ENCODE measurements at places on chromosomes 5 and 9. TPM values are rescaled to one million over a fixed set of nuclear protein-coding genes. Genes with fewer than 3 reads are reported as not detected.

DNA sequence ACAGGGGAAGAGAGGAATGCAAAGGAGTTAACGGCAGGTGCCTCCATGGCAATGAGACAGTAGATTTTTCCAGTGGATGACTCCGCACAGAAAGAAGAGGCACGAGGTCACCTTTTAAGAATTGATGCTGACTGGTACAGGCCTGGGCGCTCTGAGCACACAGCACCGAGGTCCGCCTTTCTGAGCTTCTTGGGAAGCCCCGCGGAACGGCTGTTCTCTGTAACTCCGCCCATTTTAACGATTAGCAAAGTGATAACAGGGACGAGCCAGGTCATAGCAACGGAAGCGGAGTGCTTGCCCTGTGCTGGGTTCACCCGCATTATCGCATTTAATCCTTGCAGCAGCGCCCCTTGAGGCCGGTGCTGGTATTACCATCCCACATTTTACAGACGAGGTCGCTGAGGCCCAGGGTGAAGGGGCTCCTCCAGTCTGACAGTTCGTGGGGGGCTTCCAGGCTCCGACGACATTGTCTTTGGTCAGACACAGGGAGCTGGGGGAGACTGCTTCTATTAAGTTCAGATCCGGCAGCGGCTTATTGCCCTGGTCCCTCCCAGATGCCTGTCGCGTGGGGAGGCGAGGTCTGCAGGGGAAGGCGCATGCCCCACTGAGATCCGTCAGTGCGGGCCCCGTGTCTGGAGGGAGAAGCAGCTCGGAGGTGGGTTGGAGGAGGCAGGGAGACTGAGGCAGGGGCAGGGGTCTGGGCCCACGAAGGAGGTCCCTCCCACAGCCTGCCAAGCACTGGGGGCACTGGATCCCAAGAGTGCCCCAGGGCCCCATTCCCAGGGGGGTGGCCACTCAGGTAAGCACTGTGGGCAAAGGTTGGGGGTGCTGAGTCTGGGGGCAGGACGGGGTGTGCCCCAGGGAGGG lies 22.3 kb upstream of the HMCN2 start:
- no peaks in the 10 kb centered on the region for H3K4me1 ChIP-seq
- peak; percentile 35 for DNase-seq
- no peaks in the 10 kb centered on the region for H3K27me3 ChIP-seq
- no peak overlapping the region for H3K4me3 ChIP-seq
- no peaks in the 10 kb centered on the region for H3K36me3 ChIP-seq

The CDH9 gene
- not detected for total RNA-seq

The PIGO gene
- 23.5 TPM for total RNA-seq

DNA sequence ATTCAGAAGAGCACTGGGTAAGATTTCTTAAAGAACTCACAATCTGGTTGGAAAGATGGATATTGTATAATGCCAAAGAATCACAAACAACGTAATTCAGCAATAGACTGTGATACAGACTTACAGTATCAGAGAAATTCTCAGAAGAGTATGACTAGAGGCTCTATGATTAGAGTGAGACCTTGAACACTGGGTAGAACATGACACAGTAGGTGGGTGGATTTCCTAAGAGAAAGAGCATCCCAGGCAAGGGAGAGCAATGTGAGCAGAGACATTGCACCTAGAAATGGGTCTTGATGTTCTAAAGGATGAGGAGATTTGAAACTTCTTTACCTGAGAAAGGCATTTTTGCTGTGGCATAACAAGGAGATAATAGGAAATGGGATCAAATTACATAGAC lies 27.3 kb upstream of the CAST start:
- H3K4me3 ChIP-seq, result no peak overlapping the region
- DNase-seq, result no peak
- peaks cover 4% of the 10 kb centered on the region for H3K4me1 ChIP-seq
- H3K27me3 ChIP-seq, result no peaks in the 10 kb centered on the region
- no peak overlapping the region for H3K27ac ChIP-seq

The PPP3R2 gene
- total RNA-seq, result not detected

The STK32A gene
- not detected for total RNA-seq

GRCh38 chr5:115243412-115243811 lies 19.3 kb downstream of the PGGT1B start:
- H3K27ac ChIP-seq, result no peak overlapping the region
- peak; percentile 3 for DNase-seq
- no peaks in the 10 kb centered on the region for H3K36me3 ChIP-seq
- H3K27me3 ChIP-seq, result no peaks in the 10 kb centered on the region

The MZB1 gene
- total RNA-seq, result not detected

DNA sequence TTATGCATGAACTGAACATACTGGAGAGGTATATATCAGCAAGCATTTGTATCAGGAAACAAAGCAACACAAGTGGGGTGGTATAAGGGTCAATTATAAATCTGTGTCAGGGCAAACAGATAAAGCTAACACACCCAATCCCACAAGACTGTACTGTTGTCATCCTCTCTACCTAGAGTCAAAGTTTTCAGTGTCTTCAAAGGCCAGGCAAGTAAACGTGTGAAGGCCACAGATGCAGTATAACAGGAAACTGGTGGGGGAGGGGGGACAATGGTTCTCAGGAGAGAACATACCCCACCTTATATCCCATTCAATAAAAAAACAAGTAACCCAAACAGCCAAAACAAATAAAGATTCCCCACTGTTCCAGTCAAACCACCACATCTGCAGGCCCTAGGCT lies 22.1 kb downstream of the ELP1 start:
- H3K36me3 ChIP-seq, result peaks cover 19% of the 10 kb centered on the region
- H3K4me3 ChIP-seq, result no peak overlapping the region

Data from endothelial cell of umbilical vein (primary cell).